ENCODE measurements at places on chromosomes 3 and 15.
A peak's percentile ranks its signal among the peaks of the same experiment; 100 is the strongest.

GRCh38 chr3:115691964-115692363, 68.7 kb downstream of the GAP43 start:
- DNase-seq, result no peak

DNA sequence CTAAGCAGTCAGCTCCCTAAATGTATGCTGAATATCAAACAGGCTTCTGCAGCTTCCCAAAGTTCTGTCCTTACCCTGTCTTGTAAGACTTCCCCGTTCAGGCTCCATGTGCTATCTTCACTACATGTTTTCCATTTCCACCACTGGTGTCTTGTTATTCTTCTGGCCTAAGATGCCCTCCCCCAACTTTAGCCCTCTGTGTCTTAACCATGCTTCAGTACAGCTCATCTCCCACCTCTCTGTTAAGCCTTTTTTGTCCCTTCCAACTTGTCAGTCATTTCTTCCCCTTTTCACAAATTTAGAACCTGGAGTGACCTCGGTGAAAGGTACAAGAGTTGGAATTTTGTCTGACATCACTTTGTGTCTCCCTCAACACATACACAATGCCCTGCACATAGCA, 151.7 kb upstream of the TBL1XR1 start:
- no peak for DNase-seq

GRCh38 chr3:191066669-191067068, 132.4 kb upstream of the OSTN start:
- no peak for DNase-seq

- DNase-seq, result no peak
Observed at GRCh38 chr3:171506743-171507319, 46.6 kb upstream of the TNIK start.

GRCh38 chr15:51438526-51438925, 97.1 kb downstream of the GLDN start:
- no peak for DNase-seq

GRCh38 chr3:32313723-32314473, 75.4 kb downstream of the CMTM8 start:
- no peak for DNase-seq

DNA sequence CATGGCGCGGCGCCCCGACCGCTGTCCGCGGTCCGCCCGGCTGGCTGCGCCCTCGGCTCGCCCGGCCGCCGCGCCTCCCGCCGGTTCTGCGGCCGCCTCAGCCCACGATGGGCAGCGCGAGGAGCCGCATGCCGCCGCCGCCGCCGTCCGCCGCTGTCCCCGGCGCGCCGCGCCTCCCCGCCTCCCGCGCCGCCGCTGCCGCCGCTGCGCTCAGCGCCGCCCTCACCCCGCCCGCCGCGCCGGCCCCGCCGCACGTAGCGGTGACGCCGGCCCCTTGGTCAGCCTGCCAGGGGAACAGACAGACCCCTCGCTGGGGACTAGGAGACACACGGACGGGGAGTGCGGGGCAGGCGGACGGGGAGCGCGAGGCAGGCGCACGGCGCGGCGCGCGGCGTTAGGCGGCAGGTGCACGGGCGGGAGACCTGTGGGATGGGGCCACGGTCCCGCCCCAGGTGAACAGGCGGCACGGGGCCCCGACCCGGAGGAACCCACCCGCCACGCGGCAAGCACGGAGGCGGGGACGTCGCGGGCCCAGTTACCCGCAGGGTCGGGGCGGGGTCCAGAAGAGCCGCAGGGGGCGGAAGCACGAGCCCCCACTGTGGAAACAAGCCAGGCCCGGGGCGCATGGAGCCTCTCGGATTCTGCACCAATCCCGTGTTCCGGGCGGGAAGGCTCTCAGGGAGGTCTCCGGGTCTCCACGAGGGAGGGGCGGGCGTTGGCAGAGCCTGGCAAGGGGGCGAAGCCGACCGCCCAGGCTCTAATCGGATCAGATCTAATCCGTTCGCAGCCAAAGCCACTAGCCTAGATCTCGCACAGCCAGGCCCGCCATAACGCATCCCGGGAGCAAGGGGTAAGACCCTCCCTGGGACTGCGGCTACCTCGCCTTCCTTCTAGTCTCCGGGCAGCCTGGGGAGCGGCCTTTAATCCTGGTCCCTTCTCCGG, at the start of gene CSPG5:
TSS of gene CSPG5 (minus strand) at position 175 of the 942 bp plus-strand sequence. CDS start at position 3, 172 bp downstream.
- peak; percentile 43 for DNase-seq

DNA sequence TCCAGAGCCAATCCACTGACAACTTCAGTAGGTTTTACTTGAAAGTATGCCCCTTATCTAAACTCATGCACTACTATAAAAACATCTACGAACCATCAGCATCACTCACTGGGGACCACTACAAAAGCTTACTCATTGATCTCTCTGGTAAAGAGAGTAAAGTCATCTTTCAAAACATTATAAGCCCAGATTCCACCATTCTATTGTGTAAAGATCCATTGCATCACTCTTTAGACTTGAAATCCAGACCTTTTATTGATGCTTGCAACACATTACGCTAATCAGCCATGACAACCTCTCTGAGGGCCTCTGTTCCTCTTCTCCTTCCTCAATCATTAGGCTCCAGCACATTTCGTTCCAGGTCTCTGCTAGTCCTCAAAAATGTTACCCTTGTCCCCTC, 248.9 kb upstream of the WNT5A start:
- no peak for DNase-seq

GRCh38 chr3:127107002-127107401, 85.9 kb upstream of the PRR23E start:
- DNase-seq, result no peak

DNA sequence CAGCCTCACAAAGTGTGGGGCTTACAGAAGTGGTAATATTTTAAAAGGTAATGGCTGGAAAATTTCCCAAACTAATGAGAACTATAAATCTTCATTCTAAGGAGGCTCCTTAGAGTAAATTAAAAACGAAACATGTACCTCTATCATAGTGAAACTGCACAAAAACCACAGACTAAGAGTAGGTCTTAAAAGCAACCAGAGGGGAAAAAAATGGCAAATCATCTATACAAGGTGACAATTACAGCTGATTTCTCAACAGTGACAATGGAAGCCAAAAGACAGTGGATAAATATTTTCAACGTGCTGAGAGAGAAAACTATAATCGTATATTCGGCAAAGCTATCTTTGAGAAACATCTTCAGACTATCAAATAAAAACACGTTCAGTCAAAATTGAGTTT, 20.6 kb downstream of the HEG1 start:
- no peak for DNase-seq

GRCh38 chr15:91302588-91303439, 202.8 kb downstream of the SV2B start:
- DNase-seq, result peak; percentile 50

DNA sequence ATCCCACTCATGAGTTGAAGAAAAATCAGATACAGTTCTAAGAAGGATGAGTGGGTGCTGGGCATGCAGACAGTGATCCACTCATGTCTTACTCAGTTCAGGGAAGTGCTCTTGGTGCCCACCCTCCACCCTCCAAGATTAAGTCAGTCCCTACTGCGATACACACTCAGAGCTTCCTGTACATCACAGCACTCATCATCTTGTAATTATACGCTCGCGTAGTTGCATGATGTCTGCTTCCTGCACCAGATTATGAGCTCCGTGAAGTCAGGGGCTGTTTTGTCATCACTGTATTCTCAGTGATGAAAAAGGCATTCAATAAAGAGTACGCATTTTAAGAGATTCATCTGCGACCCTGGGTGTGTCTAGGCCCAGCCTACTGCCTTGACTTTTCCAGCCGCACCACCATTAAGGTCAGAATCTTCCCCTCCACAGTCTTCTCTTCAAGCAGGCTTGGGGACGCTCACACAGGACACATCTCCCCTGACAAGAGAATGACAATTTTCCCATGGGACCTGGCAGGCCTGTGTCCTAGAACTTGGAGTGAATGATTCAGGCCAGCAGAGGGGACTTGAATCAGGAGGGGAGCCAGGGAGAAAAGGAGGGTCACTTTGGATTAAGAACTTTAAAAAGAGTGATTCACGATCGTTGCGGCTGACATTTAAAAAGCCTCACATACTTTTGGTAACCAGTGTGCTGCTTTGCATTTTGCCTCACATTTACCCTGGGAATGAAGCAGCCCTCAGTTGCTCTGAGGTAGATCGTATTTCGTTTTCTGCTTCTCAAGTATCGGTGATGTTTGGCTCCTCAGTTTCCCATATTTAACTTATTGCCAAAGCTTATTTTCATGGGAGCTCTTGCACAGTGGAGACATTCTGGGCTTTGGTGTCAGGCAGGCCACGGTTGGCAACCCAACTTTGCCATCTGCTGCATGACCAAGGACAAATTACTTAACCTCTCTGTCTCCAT, 7.9 kb upstream of the PDE8A start:
- no peak for DNase-seq

DNA sequence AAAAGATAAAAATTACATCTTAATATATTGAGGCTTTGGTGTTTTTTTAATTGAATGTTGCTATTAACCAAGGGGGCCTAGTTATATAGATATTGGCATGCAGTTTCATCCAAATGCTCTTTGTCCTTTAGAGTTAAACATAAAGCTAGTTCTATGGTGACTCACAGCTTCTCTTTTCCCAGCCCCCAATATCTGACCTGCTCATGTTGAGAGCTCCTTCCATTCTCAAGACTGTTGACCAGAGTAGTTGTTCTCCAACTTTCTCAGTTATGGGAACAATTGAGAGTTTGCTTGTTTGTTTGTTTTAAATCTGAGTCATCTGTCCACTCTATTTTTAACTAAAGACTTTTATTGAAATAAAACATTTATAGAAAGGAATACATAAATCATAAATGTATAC, 15.8 kb upstream of the RARB start:
- DNase-seq, result no peak

GRCh38 chr15:25469377-25469776, 30.6 kb upstream of the UBE3A start:
- DNase-seq, result no peak

GRCh38 chr3:146507331-146508120, 36.9 kb downstream of the PLSCR1 start:
- DNase-seq, result no peak

- DNase-seq, result no peak
Observed at GRCh38 chr3:176633511-176633910, 563.8 kb downstream of the TBL1XR1 start.

GRCh38 chr15:75339531-75340240, 3.8 kb downstream of the COMMD4 start:
- DNase-seq, result no peak

DNA sequence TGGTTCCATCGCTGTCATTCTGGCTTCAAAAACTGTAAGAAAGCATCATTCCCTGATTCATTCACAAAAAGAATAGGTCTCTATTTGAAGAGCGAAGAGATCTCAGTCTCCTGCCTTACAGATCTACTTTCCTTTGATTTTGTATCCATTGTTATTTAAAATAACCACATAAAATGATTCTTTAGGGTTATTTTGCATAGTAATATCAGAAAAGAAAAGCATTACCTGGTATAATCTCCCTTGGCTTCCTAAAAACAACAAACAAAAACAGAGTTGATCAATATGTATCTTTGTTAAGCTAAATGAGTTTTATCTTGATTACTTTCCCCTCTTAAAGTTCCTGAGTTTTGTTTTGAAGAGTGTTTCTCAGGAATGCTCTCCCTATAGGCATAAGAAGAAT, 126.6 kb upstream of the LMOD3 start:
- no peak for DNase-seq

GRCh38 chr15:54082836-54083492, 104.7 kb downstream of the UNC13C start:
- DNase-seq, result peak; percentile 17

DNA sequence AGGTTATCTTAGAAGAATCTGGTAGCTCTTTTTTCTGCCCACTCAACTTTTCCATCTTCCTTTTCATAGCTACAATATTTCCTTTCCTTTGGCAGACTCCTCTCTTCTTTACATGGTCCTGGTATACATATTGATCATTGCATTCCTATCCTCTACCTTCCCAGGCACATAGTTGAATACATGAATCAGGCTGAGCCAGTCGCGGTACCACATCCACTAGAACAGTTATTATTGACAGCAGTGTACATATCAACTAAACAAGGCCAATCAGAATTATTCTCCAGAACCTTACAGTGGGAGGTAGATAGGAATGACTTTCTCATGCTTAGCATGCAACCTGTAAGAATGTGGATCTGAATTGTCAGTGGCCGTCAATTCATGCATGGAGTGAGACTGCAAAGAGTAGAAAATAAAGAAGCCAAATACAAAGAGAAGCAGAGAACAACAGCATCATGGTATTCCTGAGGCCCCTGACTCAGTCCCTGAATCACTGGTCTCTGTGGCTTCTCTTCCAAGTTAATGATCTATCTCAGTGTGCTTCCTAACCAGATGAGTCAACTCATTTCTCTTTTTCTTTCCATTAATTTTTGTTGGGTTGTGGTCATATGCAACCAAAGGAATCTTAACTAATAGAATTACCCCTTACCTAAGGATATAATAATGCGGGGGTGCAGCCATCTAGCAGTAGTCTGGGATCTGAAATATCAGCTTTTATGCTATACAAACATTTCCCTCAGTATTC, 60.9 kb upstream of the DCBLD2 start:
- DNase-seq, result no peak

DNA sequence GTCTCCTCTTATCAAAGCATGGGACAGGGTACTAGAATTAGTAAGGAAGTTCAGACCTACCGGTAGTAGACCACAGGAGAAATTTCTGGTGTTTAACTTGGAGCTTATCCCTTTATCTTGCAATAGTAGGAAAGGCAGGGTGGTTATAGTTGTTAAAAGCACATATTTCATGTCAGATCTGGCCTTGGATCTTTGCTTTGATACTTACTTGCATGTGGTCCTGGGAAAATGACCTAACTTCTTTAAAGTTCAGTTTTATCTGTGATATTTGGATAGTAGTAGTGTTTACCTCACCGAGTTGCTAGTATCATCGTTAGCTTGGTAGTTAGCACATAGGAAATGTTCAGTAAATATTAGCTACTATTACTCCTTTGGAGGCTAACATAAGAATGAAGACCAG, 15.4 kb downstream of the EXOG start:
- no peak for DNase-seq

DNA sequence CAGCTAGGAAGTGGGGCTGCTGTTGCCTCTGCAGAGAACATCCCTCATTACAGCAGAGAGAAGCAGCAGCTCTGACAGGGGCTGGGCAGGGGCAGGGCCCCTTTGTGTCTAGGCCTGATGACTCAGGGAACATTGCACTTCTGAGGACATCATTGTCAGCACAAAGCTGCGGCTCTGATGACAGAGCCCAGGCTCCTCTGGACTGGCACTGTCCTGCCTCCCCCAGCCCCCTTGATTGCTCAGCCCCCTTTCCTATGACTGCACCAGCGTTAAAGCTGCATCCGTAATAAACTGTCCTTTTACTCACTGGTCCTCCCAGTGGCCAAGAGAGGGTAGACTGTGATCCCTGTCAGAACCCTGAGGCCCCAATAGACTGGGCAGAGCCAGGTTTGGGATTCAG, 18.3 kb downstream of the TRH start:
- DNase-seq, result no peak

- no peak for DNase-seq
Observed at GRCh38 chr3:66778777-66779176, 219.3 kb upstream of the KBTBD8 start.

DNA sequence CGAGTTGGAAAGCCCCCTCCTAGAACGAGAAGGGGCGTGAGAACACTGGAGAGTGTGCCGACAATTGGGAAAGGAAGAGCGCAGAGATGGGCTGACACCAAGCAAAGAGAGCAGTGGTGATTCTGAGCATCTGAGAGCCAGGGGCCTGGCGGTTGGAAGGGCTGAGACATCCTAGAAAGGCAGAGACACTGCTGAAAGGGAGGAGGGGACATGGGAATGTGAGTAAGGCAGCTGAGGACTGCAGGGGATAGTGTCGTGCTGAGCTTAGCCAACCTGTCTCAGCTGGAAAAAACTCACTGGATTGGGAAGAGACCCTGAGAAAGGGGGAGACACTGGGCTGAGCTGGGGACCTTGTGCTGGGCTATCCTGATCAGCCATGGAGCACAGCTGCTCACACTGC, 58.1 kb upstream of the SLC6A6 start:
- DNase-seq, result no peak

GRCh38 chr3:154059833-154060232, 61.4 kb upstream of the ARHGEF26 start:
- DNase-seq, result no peak
